ENCODE measurements at places on chromosomes 3 and 15.

DNA sequence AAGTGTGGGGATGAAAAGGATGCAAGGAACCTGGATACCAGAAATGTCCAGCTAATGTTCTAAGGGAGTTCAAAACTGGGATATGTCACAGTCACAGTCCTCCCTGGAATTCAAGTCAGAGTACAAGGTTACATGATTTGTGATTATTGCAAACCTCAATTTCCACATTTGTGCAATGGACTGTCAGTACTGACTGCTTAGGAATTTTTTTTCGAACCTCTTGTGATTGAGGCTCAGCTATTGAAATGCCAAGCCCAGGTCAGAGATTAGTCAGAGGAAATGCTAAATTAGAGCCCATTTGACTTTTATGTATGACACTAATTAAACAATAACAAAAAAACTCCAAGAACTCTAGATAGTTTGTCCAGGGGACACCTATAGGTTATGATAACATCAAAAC, 210.2 kb downstream of the THSD4 start:
- H3K36me3 ChIP-seq, result no peaks in the 10 kb centered on the region
- no peak for DNase-seq
- no peak overlapping the region for H3K27ac ChIP-seq

DNA sequence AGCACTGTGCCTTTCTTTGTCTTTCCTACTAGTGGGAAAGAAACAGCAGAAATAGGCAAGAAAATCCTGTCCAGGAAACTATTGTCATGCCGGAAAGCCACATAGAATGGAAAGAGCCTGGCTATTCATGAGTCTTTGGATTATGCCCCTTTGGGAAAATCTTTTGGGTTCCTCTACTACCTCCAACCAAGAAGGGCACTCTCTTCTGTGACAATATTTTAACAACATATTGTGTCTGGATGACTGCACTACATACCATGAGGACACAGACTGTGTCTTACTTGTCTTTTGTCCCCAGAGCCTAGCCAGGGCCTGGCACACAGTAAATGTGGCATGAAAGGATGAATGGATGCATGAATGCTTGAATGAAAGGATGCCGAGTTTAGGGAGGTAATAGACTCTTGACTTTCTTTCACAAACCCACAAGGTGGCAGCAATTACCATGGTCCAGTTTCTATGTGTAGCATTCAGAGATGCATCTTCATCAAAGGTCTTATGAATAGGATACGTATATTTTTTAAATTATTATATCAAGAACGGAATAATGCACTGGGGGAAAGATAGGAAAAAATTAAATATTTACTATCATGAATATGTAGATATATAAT, 30.3 kb downstream of the ARL14 start:
- H3K4me1 ChIP-seq, result no peaks in the 10 kb centered on the region
- DNase-seq, result peak; percentile 38
- no peak overlapping the region for H3K27ac ChIP-seq

GRCh38 chr3:12719541-12719940, 39.5 kb downstream of the TMEM40 start:
- H3K27me3 ChIP-seq, result no peaks in the 10 kb centered on the region
- H3K4me3 ChIP-seq, result no peak overlapping the region
- DNase-seq, result no peak
- H3K36me3 ChIP-seq, result no peaks in the 10 kb centered on the region
- H3K4me1 ChIP-seq, result peaks cover 10% of the 10 kb centered on the region
- no peak overlapping the region for H3K27ac ChIP-seq

GRCh38 chr3:117322866-117323265, 613.3 kb downstream of the TUSC7 start:
- no peaks in the 10 kb centered on the region for H3K4me1 ChIP-seq
- no peak overlapping the region for H3K27ac ChIP-seq
- no peak overlapping the region for H3K4me3 ChIP-seq
- H3K27me3 ChIP-seq, result no peaks in the 10 kb centered on the region
- DNase-seq, result no peak

GRCh38 chr15:77183066-77183465, 112.2 kb upstream of the TSPAN3 start:
- peaks cover 30% of the 10 kb centered on the region for H3K4me1 ChIP-seq
- no peak overlapping the region for H3K4me3 ChIP-seq
- peaks cover 8% of the 10 kb centered on the region for H3K36me3 ChIP-seq
- no peaks in the 10 kb centered on the region for H3K27me3 ChIP-seq
- no peak overlapping the region for H3K27ac ChIP-seq
- DNase-seq, result no peak

GRCh38 chr3:171013822-171014748, 12.4 kb downstream of the SLC2A2 start:
- peak overlapping the region; percentile 54 for H3K27ac ChIP-seq
- peaks cover 3% of the 10 kb centered on the region for H3K36me3 ChIP-seq
- H3K27me3 ChIP-seq, result no peaks in the 10 kb centered on the region
- H3K4me1 ChIP-seq, result peaks cover 64% of the 10 kb centered on the region
- peak; percentile 96 for DNase-seq

DNA sequence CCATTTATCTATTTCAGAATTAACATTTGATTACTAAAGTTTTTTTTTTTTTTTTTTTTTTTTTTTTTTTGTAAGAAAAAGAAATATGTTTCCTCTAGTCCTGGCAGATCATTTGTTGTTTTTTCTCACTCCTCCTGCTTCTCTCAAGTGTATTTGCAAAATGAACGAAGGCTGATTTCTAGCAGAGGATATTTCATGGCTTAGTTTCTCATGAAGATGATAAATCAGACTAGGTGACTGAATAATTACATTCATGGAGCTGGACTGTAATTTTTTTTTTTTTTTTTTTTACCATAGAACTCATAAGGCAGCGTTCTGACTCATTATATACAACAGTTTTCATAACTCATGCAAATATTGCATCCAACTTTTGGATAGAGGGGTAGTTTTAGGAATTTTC, 332.5 kb upstream of the SEMA6D start:
- no peak for DNase-seq
- H3K27me3 ChIP-seq, result no peaks in the 10 kb centered on the region
- H3K4me1 ChIP-seq, result no peaks in the 10 kb centered on the region
- no peak overlapping the region for H3K27ac ChIP-seq
- no peaks in the 10 kb centered on the region for H3K36me3 ChIP-seq

DNA sequence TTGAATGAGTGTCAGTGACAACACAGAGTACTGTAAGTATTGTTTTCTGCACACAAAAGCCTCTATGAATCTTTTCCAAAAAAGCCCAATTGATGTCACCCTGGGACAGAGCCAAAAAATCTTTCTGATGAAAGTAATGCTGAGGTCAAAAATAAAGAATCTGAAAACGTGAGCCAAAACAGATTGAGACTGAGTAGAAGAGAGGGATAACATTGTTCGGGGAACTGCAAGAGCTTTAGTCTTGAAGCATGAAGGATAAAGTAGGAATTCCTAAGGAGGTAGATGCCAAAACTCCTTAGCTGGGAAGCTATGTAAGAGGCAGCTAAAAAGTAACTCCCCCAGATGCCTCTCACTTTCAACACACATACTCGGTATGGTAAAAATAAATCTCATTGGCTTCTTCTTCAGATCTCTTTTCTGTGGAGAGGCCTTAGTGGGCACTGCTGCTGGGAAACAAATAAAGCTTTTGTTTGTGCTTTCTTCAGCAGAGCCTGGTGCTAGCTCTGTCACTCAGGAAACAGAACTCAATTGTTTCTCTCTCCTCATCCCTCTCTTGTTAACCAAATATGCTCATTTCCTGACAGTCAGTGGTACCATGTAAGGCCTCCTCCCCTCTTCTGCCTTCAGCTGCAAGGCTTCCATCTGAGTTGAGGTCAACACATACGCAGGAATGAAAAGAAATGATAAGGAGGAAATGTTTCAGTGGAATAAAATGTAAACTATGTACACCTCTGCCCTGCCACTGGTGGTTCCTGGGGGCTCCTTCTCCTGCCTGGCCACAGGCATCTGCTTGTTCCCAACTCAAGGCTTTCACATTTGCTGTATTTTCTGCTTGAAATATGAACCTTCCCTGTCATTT, 58.1 kb downstream of the CD200 start:
- no peak for DNase-seq
- H3K27ac ChIP-seq, result no peak overlapping the region
- H3K36me3 ChIP-seq, result no peaks in the 10 kb centered on the region
- no peak overlapping the region for H3K4me3 ChIP-seq

- no peak overlapping the region for H3K27ac ChIP-seq
- DNase-seq, result no peak
- H3K4me1 ChIP-seq, result no peaks in the 10 kb centered on the region
Observed at GRCh38 chr15:83588441-83588840, 65.5 kb upstream of the ADAMTSL3 start.

GRCh38 chr3:23405081-23405480, 202.0 kb downstream of the UBE2E2 start:
- H3K4me3 ChIP-seq, result no peak overlapping the region
- no peak for DNase-seq
- no peak overlapping the region for H3K27ac ChIP-seq
- H3K36me3 ChIP-seq, result no peaks in the 10 kb centered on the region

DNA sequence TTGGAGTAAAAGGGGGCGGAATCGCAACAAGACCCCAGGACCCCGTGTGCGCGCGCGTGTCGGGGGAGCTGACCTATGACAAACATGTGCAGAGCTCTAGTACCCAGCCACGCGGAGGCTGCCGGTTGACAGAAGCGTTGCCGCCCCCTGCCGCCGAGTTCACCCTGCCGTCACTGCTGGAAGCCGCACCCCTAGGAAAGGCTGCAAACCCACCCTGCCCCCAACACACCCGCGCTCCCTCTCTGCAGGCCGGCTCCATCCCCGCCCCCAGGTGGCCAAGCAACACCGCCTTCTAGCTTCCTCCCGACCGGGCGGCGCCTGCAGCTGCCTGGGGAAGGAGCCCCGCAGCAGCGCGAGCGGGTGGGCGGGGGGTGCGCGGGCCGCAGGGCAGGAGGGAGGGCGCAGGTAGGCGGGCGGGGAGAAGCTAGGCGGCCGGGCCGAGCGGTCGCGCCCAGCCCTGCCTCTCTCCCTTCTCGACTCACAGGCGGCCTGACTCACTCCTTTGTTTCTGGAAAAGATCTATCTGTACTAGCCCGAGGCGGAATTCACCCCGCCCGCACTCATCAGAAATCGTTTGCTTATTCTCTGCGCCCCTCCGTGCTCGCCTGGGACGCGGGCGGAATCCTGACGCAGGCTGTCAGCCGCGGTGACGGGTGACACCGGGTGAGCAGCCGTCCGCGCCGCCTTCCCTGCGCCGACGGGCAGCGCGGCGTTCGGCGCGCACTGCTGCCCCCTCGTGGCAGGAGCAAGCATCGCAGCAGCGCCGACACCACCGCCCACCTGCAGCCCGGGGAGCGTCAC, 160.8 kb downstream of the GAP43 start:
- H3K27me3 ChIP-seq, result no peaks in the 10 kb centered on the region
- H3K4me3 ChIP-seq, result peak overlapping the region; percentile 55
- peaks cover 48% of the 10 kb centered on the region for H3K4me1 ChIP-seq
- peak overlapping the region; percentile 80 for H3K27ac ChIP-seq
- peak; percentile 87 for DNase-seq
- 0 out of 3 replicates have a peak, but pooled peaks cover 6% of the 10 kb centered on the region for H3K36me3 ChIP-seq

DNA sequence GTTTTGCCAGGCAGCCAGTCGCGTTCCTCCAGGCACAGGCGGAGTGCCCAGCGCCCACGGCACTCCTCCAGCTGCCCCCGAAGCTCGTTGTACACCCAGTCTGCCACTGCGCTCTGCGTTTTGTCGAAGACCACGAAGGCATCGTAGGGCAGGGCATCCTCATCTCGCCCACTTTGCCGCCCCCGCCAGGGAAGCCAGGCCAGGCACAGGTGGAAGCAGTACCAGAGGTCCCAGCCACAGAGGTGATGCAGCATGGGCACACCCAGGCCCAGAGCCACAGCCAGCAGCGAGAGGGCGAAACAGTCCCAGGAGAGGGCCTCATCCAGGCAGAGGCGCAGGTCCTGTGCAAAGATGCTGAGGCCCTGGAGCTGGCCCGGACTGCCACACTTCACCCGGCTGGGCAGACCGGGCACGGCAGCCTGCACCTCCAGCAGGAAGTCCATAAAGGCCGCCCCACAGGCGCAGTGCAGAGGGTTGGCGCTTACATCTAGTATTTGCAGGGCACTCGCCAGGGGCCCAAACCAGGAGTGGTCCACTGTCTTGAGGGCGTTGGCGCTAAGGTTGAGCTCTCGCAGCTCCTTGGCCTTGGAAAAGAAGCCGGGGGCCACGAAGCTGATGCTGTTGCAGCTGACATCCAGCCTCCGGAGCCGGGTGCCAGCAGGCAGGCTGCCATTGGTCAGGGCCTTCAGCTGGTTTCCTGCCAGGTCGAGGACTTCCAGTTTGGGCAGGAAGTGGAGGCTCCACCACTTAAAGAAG, 3.7 kb downstream of the TLR9 start:
- no peak for DNase-seq
- no peaks in the 10 kb centered on the region for H3K36me3 ChIP-seq
- peaks cover 1% of the 10 kb centered on the region for H3K27me3 ChIP-seq

GRCh38 chr3:129278966-129279906, 566 bp downstream of the HMCES start:
- peak; percentile 67 for DNase-seq
- peaks cover 44% of the 10 kb centered on the region for H3K4me1 ChIP-seq
- no peaks in the 10 kb centered on the region for H3K27me3 ChIP-seq
- peak overlapping the region; percentile 90 for H3K27ac ChIP-seq
- peak overlapping the region; percentile 98 for H3K4me3 ChIP-seq

DNA sequence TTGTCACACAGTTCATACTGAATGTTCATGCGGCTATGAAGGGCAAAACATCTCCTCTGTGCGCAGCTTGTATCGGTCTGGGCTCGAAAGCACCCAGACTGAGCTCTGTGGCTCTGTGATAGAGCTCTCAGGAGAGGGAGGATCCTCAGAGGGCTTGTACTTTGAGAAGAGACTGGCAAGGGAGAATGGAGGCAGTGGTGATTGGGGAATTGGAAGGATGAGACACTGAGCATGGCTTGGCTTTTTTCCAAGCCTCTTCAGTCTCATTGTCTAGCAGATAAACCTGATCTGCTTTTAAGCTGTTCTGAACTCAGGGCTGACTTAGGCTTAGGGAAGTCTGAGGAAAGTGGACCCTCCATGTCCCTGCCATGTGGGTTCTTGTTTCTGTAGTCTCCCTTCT, 43.0 kb downstream of the RAD54L2 start:
- no peaks in the 10 kb centered on the region for H3K27me3 ChIP-seq
- H3K4me3 ChIP-seq, result no peak overlapping the region
- DNase-seq, result no peak
